ENCODE measurements at places on chromosomes 2 and 18.
A peak's percentile ranks its signal among the peaks of the same experiment; 100 is the strongest.

DNA sequence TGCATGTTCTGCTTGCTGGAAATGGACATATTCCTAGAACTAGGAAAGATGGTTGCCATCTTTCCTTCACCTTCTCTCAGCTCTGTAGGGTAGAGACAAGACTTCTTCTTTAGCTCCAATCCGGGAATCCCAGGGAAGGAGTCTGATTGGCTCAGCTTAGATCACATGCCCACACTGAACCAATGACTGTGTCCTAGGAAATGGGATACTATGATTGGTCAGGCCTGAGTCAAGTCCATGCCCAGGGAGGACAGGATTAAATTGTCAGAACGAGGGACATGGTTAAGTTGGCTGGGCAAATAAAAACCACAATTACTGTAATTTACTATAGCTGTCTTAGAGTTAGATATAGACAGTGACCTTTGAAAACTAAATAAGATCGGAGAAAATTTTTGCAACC is 31.4 kb downstream of the SEMA4F start:
- no peak for DNase-seq

- DNase-seq = no peak
Measured at GRCh38 chr18:77544792-77545191, 295.1 kb downstream of the GALR1 start.

GRCh38 chr2:120225549-120226065 is 2.4 kb upstream of the TMEM185B start:
- DNase-seq = no peak

- no peak for DNase-seq
Measured at GRCh38 chr2:241592126-241592845, 33.7 kb downstream of the BOK start.

DNA sequence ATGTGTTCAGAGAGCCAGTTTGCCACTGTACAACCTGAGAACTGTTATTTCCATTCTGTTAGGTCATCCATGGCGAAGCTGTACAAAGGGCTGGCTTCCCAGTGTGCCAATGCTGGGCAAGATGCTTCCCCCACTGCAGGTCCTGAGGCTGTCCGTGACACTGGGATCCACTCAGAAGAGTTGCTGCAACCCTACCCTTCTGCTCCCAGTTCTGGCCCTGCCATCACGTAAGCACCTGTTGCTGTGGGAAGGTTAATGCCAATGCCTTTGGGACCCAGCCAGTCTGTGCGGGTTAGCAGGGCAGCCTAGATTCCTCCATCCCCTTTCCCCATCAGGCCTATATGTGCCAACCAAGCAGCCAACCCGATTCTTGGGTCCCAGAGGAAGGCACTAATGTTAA is 68.3 kb downstream of the ARHGEF33 start:
- no peak for DNase-seq

GRCh38 chr2:138827426-138828054 is 47.4 kb upstream of the NXPH2 start:
- peak; percentile 35 for DNase-seq

DNA sequence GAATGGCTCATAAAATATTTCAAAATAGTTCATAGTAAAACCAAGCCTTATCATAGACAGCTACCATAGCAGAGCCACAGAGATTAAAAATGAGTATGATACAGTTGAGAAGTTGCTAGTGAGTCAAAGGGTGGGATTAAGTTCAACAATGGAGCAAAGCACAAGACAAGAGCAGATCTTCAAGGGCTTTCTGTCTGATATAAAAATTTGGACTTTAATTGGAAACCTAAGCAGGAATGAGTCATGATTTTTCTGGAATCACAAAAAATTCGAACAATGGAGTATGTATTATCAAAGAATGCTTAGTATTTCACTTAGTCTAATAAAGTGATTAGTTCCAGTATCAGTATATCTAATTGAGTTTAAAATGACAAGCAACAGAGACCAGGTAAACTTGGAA is 487.3 kb upstream of the NETO1 start:
- DNase-seq = no peak

DNA sequence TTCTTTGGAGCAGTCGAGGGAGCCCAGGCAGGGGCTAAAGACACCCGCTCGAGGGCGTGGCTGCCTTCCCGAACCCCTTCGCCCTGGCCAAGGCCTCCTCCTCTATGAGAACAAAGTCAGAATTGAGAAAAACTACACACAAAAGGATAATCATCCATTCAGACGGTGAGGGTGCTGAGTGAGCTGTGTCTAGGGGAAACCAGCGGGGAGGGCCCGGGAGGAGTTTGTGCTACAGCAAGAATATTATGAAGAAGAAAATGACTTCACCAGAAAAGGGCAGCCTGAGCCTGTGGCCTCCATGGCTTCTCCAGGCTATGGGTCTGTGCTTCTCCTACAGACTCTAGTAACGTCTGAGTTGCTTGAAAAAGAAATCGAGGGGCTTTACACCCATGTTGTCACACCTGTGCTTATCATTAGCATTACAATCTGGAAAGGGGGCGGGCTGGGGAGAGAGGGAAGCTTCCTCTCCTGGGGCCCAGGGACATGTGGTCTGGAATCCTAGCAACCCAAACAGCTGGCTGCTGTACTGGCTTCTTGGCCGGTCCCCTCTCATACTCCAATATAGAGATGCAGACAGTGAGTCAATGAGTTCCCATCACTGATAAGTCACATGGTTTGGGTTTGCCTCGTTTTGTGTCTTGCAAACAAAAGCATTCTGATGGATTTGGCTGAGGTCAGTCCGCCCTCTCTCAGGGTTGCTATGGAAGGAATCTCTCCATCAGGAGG is 52.0 kb upstream of the ARL4C start:
- no peak for DNase-seq

DNA sequence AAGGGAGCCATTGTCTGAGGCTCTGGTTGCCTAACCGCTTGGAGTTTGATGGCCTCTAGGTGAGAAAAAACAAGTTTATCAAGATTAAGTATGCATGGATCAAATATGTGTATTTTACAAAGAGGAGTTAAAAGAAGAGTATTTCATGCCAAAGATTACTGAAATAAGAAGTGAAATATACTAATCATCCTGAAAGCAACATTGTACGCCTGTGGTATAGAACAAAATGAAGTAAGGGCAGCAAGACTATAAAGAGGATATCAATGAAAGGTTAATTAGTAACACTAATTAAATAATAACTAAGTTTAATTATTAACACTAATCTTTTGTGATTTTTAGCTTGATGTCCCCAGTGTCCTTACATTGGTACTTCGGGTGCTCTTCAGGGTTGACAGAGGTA is 276.7 kb downstream of the CALCRL start:
- DNase-seq = no peak

- DNase-seq = no peak
Measured at GRCh38 chr2:146721486-146721885, 1123.3 kb upstream of the ACVR2A start.

DNA sequence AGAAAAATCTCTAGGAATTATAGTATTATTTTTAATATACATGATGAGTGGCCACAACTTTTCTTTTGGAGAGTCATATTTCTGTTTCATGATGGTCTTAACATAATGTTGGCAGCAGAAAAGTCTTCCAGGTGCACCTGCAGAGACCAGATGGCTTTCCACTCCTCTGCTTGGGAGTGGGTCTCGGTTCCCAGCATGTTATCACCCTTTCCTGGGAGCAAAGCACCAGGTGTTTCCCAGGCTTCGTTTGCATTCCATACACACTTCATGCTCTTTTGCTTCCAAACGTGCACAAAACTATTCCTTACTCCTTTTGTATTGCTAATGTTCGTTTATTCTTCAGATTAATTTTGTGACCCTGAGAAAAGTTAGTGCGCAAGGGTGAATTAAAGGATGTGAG is 305.2 kb downstream of the CDH2 start:
- DNase-seq = no peak

GRCh38 chr18:37138456-37138855 is 309.5 kb downstream of the KIAA1328 start:
- no peak for DNase-seq

GRCh38 chr2:163351143-163351542 is 384.7 kb downstream of the FIGN start:
- DNase-seq = no peak

- no peak for DNase-seq
Measured at GRCh38 chr2:85076618-85077274, 56.4 kb upstream of the TCF7L1 start.

GRCh38 chr2:232183279-232183678 is 195.3 kb upstream of the ALPP start:
- DNase-seq = no peak

DNA sequence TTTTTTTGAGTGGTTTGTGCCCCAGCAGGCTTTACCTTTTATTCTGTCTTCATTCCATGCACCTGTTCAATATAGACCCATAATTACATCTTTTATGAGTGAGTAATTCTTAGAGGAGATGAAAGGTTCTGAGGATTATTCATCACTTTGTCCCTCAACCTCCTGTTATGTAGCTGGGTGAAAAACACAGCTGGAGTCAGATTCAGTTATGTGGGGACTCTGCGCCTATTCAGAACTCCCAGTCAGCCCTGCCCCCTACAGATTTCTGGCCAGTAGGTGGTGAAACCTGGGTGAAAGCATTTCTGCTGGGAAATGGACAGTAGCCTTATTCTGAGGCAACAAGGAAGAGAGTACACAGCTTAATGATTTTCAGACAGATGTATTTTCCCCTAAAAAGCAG is 107.8 kb downstream of the MGAT5 start:
- DNase-seq = no peak

DNA sequence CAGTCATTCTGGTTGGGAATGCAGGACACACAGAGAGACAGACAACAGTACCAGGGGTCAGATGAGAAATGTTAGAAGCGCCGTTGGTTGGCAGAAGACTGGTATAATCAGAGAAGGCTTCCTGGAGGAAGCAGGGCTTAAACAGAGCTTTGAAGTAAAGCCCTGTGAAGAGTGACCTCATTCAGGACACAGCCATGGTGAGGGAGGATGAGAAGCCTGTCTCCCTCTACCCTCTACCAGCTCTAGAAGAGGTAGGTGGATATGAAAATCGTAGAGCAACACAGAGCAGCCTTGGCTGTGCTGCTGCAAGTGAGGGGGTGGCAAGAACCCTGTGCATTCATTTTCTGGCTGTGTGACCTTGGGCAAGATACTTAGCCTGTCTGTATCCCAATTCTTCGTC is 14.2 kb downstream of the TET3 start:
- no peak for DNase-seq

GRCh38 chr2:12066986-12067385 is 320.6 kb downstream of the LPIN1 start:
- DNase-seq = no peak

DNA sequence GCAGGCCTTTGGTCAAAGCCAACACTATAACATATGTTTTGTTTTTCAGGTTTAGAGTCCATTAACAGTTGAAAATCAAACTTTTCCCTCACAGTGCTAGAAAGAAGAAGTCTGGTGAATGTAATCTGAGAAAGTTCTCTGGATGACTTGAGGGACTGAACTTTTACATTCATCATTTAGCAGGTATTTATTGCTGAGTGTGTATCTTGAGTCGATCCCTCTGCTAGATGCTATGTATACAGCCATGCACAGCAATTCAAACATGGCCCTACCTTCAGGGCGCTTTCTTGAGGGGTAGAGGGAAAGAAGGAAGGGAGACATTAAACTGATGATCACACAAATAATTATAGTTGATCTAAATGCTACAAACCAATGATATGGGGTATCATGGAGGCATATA is 89.6 kb downstream of the CLHC1 start:
- no peak for DNase-seq

- DNase-seq = no peak
Measured at GRCh38 chr2:151049746-151050145, 211.9 kb downstream of the RBM43 start.

DNA sequence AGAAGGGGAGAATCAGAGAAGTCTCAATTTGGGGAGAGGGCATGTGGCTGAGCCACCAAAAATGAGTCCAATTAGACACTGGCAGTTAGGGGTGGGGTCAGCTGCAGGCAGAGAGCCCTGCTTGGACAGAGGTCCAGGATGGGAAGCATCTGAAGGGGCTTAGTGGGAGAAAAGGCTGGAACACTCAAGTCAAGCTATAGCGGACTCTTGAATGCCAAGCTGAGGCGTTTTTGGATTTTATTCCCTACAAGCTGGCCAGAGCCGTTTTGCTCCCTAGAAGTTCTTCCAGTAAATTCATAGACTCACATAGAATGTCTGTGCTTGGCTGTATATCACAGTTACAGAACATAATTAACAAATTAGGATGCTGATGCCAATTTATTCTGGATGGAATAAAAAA is 172.8 kb downstream of the ACOXL start:
- no peak for DNase-seq

GRCh38 chr2:9207641-9208311 is 1.2 kb downstream of the ASAP2 start:
- no peak for DNase-seq

DNA sequence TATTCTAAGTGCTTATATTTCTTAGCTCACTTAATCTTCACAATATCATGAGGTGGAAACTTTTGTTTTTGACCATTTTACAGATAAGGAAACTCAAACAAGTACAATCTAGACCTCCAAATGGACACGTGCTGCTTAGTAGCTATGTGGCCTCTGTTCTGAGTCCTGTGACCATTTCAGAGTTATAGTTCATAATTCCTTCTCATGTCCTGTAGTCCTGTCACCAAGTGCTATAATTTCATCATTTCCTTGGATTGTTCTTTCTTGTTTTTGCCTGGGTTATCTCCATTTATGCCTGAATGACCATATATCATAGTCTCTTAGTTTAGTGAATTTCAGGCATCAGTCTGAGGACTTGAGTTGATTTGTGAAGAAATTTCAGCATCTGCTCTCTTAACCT is 91.7 kb downstream of the NUP35 start:
- no peak for DNase-seq

DNA sequence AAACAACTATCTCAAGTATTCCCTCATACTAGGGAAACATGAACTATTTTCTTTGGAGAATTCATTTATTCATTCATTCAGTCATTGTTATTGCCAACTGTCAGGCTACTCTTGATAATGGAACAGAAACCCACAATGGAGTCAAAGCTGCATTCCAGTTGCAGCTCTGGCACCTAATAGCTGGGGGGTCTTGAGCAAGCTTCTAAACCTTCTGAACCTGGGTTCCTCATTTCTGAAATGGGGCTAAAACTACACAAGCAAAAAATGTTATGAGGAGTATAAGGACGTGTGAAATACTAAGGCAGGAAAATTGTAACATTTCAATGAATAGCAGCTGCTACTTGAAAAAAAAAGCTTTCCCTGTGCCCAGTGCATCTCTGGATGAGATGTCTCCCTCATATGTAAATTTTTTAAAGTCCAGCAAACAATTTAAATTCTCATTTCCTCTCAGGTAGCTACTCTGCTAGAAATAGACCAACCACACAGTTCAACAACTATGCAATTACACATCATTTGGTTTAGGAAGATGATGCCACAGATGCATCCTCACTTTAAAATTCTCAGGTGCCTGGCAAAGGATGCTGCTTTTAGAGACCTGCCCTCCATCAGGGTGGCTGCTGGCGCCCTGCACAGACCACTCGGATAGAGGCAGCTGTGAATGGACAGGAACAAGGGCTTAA is 38.5 kb downstream of the SPRED2 start:
- DNase-seq = no peak

All from AG09309 (cell line).